ENCODE measurements at places on chromosomes 6 and 20.

DNA sequence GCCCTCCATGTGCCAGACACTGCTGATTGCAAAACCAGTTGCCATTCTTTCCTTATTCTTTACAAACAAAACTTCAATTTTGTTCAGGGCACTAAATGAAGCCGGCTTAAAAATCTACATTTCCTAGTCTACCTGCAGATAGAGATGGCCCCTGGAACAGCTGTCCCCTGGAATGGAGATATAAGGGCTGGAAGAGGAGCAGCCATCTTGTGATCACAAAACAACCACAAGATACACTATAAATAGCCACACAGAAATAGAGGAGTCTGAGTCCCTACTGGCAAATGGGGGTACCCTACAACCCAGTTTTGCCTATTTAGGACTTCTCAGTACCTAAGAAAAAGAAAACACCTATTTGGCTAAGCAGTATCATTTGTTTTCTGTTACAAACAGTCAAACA is 115.9 kb upstream of the BEND6 start:
- DNase-seq = no peak

DNA sequence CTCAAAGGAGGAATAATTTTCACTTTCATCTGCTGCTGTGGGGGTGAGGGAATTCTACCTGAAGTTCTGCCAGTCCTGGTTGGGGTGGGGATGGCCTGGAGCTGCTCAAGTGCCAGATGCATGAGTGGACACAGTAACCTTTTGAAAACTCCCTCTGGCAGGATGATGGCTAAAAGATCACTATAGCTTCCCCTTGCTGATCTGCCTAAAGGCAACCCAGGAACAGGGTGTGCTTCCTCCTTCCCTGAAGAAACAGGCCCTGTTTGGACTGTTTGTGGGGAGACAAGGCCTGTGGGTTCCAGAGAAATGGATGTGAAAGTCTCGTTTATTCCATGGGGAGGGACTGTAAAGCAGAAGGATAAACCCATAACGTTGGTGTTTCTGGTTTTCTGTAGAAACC is 176.9 kb downstream of the DTNBP1 start:
- DNase-seq = no peak

DNA sequence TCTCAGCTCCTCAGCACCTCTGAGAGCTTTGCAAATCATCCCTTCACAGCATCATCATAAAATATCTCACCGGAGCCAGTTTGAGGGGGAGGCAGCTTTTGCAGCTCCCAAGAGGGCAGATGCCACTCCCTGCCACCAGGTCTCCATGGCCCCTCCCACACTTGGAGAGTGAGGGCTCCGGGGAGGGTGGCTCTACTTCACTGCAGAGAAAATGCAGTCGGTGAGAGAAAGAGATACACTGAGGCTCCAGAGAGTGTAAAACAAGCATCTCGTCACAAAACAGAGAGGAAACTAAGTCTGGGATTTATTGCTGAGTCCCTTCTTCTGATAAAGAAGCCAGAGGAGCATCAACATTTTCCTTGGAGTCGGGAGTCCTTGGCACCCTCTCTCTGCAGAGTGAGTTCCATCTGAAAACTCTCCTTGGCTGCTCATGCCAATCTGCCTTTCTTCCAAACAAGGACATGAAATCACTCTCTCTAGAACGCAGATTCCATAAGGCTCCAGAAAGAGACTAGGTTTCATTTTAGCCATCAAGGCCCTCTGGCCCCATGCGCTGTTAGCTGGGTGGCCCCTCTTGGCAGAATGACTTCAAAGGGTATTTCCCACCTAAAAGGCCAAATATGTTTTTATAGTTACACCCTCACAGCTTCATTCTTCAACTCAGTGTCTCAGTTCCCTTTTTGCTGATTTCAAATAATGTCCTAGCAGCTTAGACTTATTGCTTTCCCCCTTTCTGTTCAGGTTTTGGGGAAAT is 70.6 kb upstream of the F13A1 start:
- DNase-seq = no peak

- no peak for DNase-seq
These were observed 8.5 kb upstream of the ANGPT4 start for GRCh38 chr20:924639-925038.

GRCh38 chr6:1594445-1595200 is 15.1 kb upstream of the FOXC1 start:
- no peak for DNase-seq

DNA sequence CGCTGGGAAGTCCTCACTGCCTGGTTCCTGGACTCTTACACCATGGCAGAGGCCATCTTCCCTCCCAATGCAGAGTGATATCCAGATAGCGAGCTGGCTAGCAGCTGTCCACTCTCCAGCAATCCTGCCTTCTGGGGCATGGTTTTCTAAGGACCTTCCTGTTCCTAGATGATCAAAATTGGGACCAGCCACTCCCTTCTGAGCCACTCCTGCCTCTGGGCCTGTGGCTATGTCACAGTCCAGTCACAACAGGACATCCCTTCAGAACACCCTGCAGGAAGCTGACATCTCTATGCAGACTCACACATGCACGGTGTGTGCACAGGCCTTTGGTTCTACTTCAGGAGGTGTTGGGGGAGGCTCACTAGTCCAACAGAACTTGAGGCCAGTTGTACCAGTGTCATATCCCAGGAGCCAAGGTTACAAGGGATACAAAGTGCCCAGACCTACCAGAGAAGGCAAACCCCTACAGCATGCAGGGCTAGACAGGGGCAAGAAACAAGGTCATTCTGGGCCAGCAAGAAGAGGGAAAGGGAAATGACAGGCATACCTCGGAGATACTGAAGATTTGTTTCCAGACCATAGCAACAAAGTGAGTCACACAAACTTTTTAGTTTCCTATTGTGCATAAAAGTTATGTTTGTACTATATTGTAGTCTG is 2.7 kb upstream of the MCCD1 start:
- DNase-seq = no peak

DNA sequence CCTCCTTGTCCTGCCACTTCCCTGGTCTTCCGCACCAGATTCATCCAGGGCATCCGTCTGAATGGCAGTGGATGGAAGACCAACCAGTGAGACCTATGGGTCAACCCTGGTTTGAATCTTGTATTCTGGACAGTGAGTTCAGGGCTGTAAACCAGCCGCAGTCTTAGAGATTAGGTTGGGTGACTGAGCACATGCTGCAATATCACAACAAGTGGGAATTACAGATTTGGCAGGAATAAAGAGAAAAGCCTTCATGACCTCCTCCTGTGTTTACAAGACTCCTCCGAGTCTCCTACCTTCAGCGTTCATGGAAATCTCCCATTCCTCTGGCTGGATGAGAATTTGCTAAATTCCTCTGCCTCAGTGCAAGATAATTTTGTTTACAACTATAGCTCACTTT is 9.9 kb downstream of the ECI2 start:
- DNase-seq = no peak

GRCh38 chr20:64006902-64007301 is 26.0 kb downstream of the PRPF6 start:
- no peak for DNase-seq

DNA sequence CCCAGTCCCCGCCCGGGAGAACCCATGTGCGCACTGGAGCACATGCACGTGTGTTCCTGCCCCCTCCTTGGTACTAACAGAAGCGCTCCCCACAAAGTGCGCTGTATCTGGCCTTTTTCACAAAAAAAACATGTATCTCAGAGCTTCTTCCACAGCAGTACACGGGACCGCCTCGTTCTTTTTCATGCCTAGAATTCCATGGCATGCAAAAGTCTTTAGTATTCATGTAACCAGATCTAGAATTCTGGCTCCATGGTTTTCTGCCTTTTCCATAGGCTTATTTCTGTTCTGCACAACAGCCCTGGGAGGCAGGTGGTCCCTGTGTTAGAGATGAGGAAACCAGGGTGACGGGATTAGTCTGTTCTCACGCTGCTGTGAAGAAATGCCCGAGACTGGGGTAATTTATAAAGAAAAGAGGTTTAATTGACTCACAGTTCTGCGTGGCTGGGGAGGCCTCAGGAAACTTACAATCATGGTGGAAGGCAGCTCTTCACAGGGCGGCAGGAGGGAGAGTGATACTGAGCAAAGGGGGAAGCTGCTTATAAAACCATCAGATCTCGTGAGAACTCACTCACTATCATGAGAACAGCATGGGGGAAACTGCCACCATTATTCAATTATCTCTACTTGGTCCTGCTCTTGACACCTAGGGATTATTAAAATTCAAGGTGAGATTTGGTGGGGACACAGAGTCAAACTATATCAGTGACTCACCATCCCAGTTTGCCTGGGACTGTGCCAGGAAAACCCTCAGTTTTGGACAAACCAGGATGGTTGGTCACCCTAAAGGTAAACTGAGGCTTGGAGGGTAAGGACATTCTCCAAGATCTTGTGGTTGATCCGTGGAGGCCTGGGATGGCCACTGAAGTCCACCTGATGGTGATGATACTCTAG is 41.0 kb downstream of the C20orf203 start:
- DNase-seq = no peak

DNA sequence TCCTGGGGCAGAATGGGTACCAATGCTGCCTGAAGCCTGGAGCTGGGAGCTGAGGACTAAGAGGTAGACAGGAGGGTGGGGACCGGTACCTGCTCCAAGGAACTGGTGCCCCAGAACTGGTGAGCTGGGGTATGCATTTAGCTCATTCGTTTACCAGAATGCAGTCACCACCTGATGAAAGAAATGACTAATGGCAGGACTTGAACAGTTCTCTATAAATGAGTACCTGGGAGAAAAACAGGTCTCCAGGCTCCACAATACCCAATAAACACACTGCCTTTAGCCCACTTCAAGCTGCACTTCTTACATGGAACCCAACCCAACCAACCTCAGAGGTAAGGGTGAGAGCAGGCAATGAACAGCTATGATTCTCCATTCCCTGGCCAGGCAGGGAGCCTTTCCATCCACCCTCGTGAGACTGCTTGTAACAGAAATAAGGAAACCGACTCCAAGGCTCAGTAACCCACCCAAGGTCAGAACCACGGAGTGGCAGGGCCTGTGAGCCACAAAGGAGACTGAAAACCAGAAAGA is 15.4 kb downstream of the FKBP1A start:
- no peak for DNase-seq

- DNase-seq = no peak
These were observed 401.6 kb upstream of the RUNX2 start for GRCh38 chr6:44926556-44926955.

GRCh38 chr6:149097794-149098193 is 219.7 kb upstream of the TAB2 start:
- DNase-seq = no peak

- no peak for DNase-seq
These were observed 73.6 kb upstream of the ADTRP start for GRCh38 chr6:11852061-11852651.

- peak; percentile 28 for DNase-seq
These were observed 2.5 kb downstream of the SCRT2 start for GRCh38 chr20:672963-673602.

GRCh38 chr6:16648003-16648402 is 113.3 kb downstream of the ATXN1 start:
- no peak for DNase-seq

DNA sequence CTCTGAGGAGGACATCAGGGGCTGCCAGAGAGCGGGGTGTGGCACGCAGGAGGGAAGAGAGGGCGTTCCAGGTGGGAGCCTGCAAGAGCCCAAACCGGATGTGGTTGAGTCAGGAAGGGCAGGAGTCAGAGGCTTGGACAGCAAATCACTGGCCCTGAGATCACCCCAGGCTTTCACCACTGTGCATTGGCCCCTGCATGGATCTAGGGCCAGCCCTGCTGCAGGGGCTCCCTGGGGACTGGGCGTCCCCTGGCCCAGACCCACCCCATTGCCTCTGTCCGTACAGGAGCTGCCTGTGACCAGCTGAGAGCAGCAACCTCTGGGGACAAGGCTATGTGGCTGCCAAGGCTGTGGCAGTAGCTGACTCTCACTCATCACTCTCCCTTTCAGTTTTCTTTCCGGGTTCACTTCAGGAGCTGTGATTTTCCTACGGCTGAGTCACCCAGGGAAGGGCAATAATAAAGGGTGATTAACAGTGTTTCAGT is 33.9 kb downstream of the KCNK17 start:
- no peak for DNase-seq

GRCh38 chr6:22124756-22125155 is 172.1 kb downstream of the PRL start:
- no peak for DNase-seq

GRCh38 chr6:68279793-68280557 is 355.1 kb upstream of the ADGRB3 start:
- DNase-seq = peak; percentile 88

GRCh38 chr6:107060704-107061103 is 32.7 kb downstream of the MTRES1 start:
- no peak for DNase-seq

GRCh38 chr6:158711264-158711663 is 61.4 kb downstream of the SYTL3 start:
- DNase-seq = no peak

- DNase-seq = no peak
These were observed 79.6 kb downstream of the CEP57L1 start for GRCh38 chr6:109174916-109175315.

GRCh38 chr20:31760519-31761240 is 21.6 kb downstream of the TPX2 start:
- DNase-seq = no peak

DNA sequence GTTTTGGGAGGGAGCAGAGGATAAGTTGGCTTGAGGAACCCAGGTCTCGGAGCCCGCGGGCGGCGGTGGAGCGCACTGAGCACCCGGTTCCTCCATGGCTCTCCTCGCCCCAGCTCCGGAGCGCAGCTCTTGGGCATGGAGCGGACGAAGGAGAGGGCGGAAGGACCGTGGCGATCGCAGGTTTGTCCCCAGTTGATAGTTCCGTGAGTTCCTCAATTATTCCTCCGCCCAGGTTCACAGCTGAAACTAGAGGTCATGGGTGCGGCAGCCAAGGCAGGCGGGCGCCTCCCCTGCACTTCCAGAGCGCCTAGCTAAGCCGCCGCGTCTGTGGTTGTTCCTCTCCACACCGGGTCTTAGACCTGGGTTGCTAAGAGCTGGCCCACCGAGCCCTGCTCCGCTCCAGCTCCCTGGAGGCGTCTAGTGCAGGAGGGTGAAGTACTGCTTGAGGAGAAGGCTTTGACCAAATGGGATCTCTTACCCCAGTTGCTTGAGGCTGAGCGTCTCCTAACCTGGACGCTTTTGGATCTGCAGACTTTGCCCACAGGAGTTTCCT is at the start of gene HTR1B:
Gene HTR1B (minus strand): TSS at position 184 of the 553 bp plus-strand sequence. CDS start 88 bp downstream, at position 96.
- no peak for DNase-seq

DNA sequence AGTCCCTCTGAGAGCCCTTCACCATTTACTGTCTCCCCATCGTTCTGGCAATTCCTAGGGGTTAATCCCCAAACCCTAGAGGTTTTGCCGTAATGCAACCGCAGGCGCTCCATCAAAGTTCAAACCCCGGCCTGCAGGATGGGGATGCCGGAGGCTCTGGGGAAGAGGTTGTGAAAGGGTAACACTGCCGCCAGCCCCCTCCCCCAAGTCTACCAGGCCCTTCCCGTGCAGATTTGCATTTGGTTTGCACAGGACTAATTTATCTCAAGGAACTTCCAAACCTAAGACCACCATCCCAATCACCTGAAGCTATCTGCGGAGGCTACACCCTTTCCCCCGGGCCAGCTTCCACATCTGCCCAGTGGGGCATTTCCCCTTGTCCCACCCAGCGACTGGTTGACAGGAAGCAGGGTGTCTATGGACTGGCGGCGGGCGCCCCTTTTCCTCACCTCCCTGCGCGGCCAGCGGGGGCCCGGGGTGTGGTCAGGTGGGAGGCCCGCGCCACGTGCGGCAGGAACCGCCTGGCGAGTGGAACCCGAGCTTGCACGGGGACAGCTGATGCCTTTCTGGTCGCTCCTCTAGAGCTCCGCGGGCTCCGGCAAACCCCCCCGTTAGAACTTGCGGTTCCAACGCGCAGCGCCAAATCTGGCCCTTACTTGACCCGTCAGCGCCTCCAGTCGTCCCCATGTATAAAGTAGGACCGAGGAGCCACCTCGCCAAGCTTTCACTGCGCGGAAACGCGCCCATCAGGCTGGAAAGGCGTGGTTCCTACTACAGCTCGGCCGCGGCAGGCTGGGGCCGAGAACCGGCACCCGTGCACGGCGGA is 9.4 kb upstream of the SLC4A11 start:
- peak; percentile 74 for DNase-seq

Measured in NCI-H524 (cell line).